Nephron progenitor cell (in vitro differentiated cells): ENCODE measurements at places on chromosomes 5 and 9.

DNA sequence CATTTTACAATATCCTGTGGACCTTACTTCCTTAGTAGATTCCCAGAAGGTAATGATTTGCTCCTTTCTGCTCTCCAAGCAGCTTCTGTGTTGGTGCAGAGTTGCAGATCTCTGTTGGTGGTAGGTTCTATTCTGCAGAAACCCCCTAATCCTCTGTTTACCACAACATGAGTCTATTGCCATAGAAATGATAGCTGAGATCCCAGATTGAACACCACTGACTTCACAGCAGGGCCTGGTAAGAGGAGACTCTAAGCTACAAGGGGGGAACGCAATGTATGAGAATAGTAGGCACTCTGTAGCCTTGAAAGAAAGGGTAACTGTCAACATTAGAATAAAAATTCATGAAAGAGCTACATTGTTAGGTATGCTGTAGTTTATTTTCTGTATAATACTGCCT is 59.5 kb downstream of the MUSK start:
- DNase-seq, result no peak

DNA sequence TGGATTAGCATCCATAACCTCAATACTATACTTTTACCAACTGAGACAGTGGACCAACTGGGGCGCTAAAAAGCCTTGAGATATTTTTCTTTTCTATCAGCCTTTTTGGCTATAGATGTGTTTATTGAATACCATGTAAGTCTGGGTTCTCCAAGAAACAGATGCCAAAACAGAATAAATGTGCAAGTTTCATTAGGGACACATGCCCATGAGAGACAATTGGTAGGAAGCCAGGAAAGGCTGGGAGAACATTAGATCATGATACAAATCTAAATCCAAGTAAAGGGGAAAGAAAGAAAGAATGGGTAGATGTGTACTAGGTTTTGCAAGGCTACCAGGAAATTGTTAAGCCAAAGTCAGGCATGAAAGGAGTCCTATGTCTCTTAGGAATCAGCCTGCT is 152.5 kb downstream of the KCTD16 start:
- no peak for DNase-seq

GRCh38 chr9:13485068-13485596 is 205.6 kb upstream of the MPDZ start:
- no peak for DNase-seq

DNA sequence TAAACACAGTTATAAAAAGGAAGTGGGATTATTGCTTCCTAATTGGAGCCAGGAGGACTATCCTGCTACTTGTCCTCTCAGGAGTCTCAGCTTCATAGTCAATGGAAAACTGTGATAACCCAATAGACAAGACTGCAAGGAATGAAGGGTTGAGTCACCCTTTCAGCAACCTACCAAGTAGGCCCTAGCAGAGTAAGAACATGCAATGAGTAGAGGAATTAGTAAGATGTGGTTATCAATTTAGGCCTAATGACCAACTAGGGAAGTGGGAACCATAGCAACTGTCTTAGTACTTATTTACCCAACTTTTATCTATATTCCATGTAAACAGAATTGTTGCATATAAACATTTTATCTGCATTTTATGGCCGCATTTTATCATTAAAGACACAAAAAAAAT is 310.1 kb downstream of the RFX3 start:
- no peak for DNase-seq

DNA sequence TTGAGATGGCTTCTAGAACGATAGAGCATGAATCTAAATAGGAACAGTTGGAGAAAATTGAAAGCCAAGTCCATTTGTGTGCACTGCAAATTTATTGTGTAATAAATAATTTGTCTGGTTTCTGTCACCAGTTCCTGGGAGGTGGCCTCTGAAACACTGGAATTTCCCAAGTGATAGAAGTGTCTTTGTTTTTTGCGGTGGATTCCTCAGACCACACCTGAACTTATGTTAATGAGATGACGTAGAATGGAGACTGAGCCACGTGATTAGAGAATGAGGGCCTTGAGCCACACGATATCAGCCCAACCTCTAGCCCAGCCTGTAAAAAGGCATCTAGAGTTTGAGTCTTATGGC is 105.1 kb downstream of the MSX2 start:
- DNase-seq, result no peak

DNA sequence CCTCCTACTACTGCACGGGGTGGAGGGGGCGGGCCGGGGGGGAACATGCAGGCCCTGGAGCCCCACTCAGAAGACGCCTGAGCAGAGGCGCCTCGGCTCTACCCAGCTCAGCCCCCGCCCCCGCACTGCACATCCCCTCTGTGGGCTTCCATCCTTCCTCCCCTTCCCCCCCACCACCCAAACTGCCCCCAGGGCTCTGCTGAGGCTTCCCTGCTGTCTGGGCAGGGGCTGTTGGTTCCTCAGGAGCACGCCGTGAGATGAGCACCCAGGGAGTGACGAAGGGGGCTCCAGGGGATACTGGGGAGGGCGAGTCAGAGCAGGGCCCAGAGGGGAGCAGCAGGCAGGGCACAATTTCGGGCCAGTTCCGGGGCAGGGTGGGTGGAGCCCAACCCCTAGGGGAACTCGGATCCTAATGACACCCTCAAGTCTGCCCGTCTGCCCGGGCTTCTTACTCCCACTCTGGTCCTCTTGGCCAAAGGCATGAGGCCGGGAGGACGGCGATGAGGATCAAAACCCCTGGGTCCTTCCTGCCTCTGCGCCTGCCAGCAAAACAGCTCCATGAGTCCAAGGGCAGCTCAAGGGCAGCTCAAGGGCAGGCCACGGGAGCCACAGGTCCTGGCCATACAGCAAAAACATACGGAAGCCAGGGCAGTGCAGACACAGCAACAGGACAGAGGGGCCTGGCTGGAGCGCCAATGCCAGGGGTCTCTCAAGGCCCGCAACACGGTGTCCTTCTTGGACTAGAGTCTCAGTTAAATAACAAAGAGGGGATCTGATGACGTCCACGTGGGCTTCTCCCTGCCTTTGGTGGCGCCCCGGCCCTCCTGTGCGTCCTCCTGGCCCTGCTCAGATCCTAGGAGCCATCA is 200.9 kb downstream of the AUH start:
- DNase-seq, result no peak

- no peak for DNase-seq
Measured at GRCh38 chr5:131400585-131400984, 136.7 kb downstream of the CDC42SE2 start.

- no peak for DNase-seq
Measured at GRCh38 chr9:116668970-116669695, 18.0 kb upstream of the TRIM32 start.

GRCh38 chr9:114784721-114785279 is 21.0 kb downstream of the TNFSF15 start:
- DNase-seq, result no peak

DNA sequence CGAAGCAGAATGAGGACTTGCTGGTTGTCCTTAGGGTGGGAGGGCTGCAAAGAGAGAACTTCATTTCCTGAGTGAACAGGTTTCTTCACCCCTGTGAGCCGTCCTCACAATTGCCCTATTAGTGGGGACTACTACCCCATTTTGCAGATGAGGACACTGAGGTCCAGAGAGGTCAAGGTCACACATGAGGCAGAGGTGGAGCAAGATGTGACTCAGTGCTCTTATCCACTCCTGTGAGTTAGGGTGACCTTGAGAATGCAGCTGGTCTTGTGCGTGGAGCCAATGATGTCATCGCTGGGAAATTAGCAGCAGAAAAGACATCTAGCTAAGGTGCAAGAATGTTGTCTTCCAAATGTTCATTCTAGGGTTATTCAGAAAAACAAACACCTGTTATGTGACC is 26.9 kb downstream of the GPRIN1 start:
- no peak for DNase-seq

DNA sequence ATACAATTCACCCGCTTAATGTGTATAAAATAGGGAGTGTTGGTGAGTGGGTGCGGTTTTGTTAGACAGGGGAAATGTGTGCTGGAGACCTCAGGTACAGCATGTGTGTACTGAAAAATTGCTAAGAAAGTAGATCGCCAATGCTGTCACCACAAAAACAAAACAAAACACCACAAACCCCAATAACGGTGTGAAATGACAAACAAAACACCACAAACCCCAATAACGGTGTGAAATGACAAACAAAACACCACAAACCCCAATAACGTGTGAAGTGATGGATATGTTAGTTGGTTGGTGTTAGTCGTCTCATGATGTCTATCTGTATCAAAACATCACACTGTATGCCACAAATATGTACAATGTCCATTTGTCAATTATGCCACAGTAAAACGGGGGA is 14.2 kb upstream of the GFPT2 start:
- no peak for DNase-seq

GRCh38 chr5:69525490-69525889 is 32.9 kb downstream of the OCLN start:
- DNase-seq, result no peak

- no peak for DNase-seq
Measured at GRCh38 chr5:36635721-36636390, 29.4 kb downstream of the SLC1A3 start.

DNA sequence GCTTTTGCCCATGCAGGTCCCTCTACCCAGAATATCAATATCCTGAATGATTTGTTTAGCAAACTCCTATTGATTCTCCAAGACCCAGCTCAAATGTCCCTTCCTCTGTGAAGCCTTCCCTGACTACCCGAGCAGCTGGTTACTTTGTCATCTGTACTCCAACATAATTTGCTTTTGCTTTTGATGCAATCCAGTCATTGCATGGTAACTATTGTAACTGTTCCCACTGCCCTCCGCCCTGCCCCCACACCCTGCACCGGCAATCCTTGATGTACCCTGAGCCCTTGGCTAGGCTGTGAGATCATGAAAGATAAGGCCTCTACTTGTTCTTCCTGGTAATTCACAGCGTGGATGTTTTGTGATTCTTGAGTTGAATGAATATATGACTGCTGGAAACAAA is 119.9 kb upstream of the BOD1 start:
- DNase-seq, result no peak

- no peak for DNase-seq
Measured at GRCh38 chr9:18338042-18338441, 135.9 kb upstream of the ADAMTSL1 start.

DNA sequence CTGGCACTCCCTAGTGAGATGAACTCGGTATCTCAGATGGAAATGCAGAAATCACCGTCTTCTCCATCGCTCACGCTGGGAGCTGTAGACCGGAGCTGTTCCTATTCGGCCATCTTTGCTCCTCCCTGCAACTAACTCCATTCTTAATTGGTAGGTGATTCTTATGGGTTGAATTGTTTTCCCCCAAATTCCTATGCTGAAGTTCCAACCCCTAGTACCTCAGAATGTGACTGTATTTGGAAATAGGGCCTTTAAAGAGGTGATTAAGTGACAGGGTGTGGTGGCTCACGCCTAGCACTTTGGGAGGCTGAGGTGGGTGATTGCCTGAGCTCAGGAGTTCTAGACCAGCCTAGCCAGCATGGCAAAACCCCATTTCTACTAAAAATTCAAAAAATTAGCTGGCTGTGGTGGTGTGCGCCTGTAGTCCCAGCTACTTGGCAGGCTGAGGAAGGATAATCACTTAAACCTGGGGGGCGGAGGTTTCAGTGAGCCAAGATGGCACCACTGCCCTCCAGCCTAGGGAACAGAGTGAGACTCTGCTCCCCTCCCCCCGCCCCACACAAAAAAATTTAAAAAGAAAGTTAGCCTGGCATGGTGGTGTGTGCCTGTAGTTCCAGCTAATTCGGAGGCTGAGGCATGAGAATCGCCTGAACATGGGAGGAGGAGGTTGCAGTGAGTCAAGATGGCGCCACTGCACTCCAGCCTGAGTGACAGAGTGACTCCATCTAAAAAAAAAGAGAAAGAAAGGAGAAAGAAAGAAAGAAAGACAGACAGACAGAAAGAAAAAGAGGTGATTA is 25.2 kb upstream of the FOCAD start:
- DNase-seq, result no peak

- no peak for DNase-seq
Measured at GRCh38 chr5:73564675-73565074, 764 bp downstream of the ANKRA2 start.

- peak; percentile 8 for DNase-seq
Measured at GRCh38 chr5:77558266-77558665, 66.2 kb upstream of the WDR41 start.

DNA sequence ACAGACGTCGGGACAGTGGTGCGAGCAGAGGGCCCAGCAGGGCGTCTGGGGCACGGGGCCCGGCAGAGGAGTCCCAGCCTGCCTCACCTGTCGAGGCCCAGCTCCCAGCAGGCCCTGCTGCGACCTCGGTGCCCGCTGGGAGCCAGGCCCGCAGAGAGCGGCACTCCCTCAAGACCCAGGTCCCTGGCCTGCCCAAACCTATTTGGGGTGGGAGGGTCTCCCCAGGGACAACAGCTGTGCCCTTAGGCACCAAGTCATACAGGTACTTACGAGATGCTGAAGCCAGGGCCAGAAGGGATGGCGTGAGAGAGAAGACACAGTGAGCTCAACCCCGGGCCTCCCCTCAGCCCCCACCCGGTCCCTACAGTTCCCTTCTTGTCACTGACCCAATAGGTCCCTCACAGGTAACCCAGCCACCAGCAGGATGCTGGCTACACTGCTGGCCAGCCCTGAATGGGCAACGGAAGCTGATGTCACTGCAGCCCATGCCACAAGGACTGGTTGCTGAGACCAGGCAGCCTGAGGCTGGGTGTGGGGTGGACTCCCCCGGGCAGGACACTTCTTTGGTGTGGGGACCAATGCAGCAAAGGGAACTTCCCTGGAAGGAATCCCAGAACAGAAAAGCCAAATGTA is 3.7 kb downstream of the NSMF start:
- no peak for DNase-seq

DNA sequence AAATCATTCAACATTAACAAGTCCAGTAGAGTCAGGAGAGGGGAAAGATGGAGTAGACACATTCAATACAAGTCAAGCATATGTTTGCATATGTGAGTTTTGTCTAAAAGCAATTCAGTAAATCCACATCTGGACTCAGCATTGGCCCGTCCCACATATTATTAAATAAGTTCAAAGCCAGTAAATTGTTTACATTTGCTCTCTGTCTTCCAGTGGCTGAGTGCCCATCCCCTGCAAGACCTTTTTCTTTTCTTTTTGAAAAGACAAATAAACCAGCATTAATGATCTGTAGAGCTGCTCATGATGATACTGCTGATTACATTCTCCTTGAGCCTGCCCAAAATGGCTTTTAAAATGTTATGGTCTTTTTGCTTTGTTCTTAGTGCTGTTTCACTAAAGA is 71.1 kb downstream of the TNC start:
- no peak for DNase-seq

DNA sequence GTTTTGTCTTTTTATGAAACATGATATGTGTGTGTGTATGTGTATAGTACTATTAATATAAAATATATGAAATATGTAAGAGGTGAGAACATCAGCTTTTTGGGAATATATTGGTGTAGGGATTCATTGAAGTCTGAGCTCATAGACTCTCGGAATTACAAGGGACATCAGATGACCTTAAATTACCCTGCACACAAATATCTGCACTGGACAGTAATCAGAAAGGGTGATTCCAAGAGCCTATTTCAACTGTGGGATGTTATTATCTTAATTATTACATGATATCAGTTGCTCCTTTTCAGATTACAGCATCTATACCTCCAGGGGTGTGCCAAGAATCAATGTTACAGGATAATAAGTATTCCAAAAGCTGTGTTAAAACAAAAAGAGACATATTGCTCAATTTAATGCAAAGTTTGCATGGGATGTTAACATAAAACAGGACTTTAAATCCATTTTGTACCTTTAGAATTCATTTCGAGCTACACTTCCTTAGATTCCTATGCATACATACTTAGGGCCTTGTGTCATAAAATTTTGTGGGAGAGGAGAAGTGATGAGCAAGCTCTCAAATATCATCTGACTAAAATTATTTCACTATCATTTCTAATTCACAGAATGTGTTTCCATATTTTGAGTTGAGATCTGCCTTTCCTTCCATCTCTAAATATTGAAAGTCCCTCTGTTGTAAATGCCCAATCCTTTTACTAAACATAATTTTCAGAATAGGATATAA is 365.2 kb downstream of the BRINP1 start:
- no peak for DNase-seq
